ENCODE measurements at places on chromosomes 5 and 9.

DNA sequence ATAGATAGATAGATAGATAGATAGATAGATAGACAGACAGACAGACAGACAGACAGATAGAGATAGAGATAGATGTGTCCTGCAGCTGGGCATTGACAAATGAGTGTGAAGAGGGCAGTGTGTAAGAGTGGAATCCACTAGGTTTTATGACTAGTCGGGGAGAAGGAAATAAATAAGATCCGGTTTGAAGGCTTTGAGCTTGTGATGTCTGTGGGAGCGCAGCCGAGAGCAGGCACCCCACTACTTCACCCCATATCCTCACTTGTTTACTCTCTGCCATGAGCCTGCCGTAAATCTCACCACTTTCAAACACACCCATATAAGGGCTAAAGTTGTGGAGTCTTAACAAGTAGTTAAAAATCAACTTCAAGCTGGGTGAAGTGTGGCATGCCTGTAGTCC, 1.4 kb upstream of the SUSD1 start:
- no peak for DNase-seq

DNA sequence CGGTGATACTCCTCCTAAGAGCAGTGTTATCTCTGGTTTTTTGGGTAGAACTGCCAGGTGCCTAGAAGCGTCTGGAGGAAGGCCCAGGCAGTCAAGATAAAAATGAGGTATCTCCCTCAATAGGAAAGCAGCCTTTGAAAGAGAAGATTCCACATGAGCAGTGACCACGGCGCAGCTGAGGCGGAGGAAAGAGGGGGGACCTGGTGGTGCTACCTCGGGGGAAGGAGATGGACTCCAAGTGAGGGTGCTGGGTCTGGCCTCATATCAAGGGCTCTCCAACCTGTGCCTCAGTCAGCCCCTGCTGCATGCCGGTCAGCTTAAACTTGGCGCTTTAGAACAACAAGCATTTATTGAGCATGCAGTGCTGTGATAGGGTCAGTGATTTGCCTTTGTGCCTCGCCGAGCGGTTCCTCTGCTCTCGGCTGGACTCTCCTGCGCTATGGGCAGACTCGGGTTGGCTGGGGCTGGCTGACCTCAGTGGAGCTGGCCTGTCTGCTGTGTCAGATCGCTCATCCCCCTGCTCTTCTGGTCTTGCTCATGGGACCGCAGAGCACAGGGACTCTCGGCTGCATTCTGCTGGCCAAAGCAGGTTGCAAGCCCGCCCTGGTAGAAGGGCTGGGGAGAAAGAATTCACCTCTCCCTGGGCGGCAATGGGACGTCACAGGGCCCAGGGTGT, 121.1 kb upstream of the IRX4 start:
- no peak for DNase-seq

DNA sequence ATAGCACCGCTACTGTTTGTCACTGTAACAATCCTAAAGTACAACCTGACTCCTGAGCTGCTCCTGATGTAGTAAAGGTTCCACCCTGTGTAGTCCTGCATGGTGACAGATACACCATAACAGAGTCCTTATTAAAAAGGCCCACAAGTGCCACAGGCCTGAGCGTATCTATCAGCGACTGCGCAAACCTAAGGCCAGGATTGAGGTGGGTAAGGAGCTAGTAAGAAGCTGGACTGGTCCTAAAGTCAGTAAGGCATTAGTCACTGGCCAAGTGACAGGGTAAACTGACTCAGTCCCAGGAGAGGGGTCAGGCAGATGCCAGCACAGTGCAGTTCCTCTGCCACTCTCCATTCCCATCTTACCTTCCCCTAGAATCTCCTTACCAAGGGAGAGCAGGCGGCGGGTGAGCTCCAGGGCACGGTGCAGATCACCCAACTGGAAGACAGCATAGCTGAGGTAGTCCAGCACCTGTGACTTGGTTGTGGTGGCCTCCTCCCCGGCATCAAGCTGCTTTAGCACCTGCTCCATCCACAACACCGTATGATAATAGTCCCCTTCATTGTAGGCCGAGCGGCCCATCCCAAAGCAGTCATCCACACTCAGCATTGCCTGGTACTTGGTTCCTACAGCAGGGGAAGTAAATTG, 17.6 kb downstream of the P4HA2 start:
- DNase-seq: no peak

- DNase-seq: no peak
These were observed 51.7 kb upstream of the TUT7 start for GRCh38 chr9:86405926-86406325.

GRCh38 chr9:84271921-84272556, 68.5 kb downstream of the SLC28A3 start:
- DNase-seq: no peak

Measured in activated naive CD4-positive, alpha-beta T cell treated with anti-CD3 and anti-CD28 coated beads, Interleukin-2, amount 50 U/mL, for 16 hours (primary cell).